NB4 (cell line): ENCODE measurements at places on chromosomes 6 and 20.
A peak's percentile ranks its signal among the peaks of the same experiment; 100 is the strongest.

DNA sequence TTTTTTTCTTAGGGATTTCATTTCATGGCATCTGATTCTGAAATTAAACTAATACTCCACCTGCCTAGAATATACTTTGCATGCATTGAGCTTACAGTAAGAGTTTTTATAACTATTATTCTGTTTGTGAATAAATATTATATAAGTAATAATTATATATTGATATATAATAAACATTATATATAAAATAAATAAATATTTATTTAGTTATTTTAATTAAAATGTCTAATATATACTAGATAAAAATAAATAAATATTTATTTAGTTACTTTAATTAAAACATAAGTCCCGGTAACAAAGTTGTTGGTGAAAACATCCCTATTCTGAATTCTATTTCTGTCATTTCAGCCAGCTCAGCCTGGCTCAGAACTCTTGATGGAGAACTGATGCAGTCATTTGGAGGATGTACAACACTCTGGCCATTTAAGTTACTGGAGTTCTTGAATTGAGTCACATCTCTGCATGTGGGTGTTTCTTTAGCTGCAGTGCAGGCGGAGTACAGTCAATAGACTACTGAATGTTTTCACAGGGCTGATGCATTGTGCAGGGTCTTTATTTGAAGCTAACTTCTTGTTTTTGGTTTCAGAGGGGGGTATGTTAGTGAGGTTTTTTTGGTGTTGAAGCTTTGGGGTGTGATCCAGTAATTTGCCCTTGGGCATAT is 508.9 kb upstream of the ADGRB3 start:
- no peak for DNase-seq

GRCh38 chr6:56222499-56222898 is 24.9 kb downstream of the COL21A1 start:
- no peak for DNase-seq

DNA sequence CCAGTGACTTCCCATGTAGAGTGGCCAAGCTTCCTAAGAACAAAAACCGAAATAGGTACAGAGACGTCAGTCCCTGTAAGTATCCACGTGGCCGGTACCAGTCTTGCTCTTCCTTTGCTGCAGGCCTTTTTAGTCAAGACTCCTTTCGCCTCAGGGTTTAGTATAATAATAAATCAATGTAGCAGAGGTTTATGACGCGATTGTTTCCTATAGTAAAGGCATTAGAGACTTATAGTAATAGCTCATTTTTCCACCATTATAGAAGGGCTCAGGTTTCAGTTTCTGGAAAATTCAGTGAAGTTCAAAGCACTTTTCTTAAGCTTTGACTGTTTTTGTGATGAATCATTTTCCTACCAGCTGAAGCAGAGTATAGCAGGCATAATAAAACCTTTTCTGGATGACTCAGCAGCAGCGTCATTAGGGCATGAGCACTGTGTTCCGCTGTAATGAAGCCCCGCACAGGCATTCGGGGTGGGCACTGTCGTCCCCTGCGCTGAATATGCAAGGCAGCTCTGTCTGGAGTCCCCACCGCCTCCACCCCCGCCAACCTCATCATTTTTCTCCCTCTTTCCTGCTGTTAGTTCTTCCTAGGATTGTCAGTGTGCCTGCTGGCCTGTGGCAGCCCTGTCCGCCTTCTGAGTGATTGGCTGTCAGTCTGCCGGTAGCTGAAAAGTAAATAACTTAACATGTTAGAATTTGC is 51.3 kb downstream of the PTPN1 start:
- no peak for DNase-seq

GRCh38 chr6:141552463-141552862 is 580.3 kb upstream of the GJE1 start:
- DNase-seq: no peak

DNA sequence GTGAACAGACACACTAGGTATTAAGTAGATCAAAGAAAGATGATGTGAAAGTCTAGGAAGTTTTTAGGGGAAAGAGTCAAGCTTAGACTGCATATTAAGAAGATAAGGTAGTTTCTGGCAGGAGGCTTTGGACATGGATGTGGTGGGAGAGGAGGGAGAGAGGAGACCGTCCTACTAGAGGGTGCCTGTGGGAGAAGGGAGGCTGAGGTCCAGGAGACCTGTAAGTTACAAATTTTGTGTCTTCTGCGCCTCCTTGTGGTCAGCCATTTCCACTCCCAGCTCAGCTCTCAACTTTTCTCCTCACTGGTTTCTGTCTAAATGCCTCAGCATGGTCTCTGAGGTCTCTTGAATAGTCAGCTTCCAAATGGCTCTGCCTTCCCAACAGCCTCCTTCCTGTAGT is 193.5 kb downstream of the UNC5CL start:
- DNase-seq: peak; percentile 51

- DNase-seq: no peak
Observed at GRCh38 chr6:144377586-144378210, 92.6 kb downstream of the UTRN start.

GRCh38 chr20:53157443-53158408 is 185.6 kb downstream of the TSHZ2 start:
- DNase-seq: peak; percentile 75

DNA sequence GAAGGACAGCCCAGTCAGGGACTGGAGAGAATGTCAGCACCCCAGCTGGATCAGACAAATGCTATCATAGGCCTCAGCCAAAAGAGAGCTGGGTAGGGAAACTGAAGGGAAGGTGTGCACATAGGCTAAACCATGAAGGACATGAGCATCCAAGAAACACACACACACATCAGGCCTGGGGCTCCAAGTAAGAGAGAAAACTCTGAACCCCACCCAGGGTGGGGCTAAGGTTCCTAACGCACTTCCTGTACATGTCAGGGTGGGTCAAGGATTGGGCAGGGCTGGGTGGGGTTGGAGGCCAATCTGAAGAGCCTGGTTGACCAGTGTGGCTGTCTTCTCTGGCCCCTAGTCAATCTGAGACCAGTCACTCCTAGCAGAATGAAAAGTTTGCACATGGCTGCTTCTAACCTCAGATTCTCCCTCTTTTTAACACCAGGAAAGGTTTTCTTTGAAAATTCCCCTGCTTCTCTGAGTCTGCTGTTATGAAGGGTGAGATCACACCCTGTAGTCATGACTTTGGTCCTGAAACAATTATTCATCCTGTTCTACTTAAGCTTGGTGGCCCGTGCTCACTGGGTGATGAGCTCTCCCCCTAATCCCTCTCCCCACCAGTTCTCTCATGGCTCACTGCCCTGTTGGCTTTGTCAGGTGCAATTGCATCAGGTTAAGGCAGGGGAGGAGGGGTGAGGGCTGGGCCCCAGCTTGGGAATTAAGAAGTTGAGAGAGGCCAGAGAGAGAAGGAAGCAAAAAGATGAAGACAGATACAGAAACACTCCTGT is 88.4 kb downstream of the MAFB start:
- no peak for DNase-seq

GRCh38 chr20:62142252-62143080 is 728 bp downstream of the PSMA7 start:
- DNase-seq: peak; percentile 36
